Activated naive CD4-positive, alpha-beta T cell treated with Interleukin-2 at 50 U/mL for 16 hours (primary cell): ENCODE measurements at places on chromosomes 6 and 20.

DNA sequence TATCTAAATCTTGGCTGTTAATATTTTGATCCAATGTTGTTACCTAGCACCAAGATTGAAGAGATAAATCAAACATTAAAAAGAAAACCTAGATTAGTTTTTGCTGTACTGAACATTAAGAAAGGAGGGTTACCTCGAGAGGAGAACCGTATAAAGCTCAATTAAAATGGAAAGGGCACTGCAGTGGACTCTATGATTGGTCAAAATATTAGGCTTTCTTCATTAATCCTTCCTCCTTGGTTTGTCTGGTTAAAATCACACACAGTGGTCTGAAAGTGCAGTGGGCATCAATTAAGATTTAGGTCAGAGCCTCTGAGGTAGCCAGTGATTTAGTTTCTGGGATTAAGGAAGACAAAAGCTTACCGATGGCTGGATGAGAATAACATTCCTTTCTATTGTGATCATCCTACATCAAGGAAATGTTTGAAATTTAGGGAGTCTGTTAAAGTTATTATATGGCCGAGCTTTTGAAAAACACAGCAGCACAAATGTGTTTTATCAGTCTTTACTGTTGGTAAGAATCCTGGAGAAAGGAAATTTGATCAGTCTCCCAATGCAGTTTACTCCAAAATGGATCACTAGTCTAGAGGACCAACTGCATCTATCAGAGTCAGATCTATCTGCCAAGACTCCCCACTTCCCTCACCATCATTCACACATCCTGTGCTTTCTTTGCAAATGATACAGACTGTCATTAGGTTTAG is 134.6 kb upstream of the NEDD9 start:
- DNase-seq: no peak

GRCh38 chr6:151341476-151342195 is 49.7 kb downstream of the ZBTB2 start:
- DNase-seq: no peak

GRCh38 chr6:46513533-46513932 is 22.3 kb upstream of the RCAN2 start:
- DNase-seq: no peak

DNA sequence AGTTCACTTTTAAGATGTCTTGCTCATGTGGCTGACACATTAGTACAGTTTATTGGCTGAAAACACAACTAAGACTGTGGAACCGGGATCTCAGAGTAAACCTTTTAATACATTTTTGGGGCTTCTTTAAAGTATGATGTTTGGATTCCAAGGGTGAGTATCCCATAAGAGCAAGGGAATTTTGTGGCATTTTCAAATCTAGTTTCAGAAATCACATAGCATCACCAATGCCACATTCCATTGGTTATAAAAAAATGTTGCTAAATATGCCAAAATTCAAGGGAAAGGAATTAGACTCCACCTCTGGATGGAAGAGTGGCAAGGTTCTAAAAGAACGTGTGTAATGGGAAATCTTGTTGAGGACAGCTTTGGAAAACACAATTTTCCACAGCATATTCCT is 338.6 kb downstream of the COL12A1 start:
- DNase-seq: no peak

DNA sequence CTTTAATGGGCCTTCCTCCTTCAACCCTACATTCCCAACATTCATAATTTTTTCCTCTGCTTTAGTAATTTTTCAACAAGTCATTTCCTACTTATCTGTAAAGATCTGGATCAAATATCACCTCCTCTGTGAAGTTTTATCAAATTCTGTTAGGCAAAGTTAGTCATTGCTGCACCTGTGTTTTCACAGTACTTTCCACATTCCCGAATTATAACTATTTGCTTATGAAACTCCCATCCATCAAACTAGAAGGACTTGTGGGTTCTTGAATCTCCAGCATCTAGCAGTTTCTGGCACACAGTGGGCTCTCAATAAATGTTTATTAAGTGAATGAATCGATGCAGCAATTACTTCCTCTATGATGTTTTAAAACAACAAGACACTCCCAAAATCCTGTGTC is 257.6 kb downstream of the HDGFL1 start:
- no peak for DNase-seq

- peak; percentile 48 for DNase-seq
These were observed 12.7 kb downstream of the IGF2R start for GRCh38 chr6:159981403-159982245.
